Stimulated activated CD4-positive, alpha-beta T cell treated with anti-CD3 and anti-CD28 coated beads, Interleukin-15, amount 100 ng/mL, for 1 hour (primary cell): ENCODE measurements at places on chromosomes 1 and 21.

- no peak for DNase-seq
Observed at GRCh38 chr1:29218223-29218622, 12.5 kb downstream of the MECR start.

DNA sequence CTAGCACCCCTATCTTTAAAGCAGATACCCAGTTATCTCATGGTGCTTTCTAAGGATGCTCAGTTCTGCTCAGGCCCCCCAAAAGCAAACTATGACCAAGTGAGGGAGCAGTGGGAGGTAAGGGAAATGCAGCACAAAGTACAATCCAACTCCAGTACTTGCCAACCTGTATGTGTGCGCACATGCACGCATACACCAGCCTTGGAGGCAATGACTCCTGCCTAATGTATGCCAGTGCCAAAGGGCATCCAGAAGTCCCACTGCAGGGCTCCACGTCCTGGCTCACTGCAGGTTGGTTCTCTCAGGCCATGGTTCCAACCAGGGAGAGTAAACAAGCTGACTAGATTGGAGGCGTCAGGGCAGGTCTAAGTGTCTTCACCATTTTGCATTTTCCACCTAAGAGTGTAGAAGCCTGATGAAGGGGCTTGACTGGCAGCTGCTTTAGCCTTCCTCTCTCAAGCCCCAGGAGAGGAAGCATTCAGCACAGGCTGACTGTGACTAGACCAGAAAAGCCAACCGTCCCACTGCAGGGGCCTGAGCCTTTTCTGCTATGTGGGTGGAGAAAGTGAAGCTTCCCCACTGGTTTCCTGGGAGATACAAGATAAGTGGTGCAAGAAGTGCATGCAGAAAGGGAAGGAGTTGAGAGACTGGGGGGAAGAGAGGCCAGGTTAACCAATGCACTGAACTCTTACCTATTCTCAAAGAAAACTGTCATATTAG is 7.7 kb downstream of the AMIGO1 start:
- DNase-seq: no peak

DNA sequence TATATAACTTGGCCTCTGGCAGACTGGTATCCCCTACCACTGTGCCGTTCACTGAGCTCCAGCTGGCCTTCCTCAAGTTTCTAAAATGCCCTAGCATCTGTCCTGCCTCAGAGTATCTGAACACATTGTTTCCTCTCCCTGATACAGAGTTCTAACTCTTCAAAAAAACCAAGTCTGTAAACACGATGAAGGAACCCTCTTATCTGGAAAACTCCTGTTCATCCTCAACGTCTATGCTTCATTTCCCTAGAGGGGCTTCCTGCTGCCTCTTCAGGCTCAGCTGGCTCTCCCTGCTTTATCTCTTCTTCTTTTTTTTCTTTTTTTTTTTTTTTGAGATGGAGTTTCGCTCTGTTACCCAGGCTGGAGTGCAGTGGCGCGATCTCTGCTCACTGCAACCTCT is 5.6 kb downstream of the BSDC1 start:
- DNase-seq: no peak

GRCh38 chr1:39086386-39086785 is 60.2 kb downstream of the NDUFS5 start:
- no peak for DNase-seq

DNA sequence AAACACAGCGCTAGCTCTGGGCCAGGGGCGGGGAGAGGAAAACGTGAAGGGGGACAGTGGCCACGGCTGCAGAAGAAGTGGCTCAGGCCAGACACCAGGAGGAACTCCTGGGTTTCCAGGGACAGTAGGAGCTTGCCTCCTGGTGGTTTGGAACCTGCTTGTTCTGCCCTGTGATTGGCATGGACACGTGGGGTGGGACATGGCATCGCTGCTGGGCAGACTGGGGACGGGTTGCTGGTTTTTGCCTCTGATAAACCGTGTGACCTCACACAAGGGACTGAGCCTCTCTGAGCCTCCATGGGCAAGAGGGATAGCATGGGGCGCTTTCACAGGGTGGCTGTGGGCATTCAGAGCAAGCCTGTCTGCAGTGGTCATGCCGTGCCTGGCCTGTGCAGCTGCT is 7.5 kb upstream of the PLCH2 start:
- no peak for DNase-seq

DNA sequence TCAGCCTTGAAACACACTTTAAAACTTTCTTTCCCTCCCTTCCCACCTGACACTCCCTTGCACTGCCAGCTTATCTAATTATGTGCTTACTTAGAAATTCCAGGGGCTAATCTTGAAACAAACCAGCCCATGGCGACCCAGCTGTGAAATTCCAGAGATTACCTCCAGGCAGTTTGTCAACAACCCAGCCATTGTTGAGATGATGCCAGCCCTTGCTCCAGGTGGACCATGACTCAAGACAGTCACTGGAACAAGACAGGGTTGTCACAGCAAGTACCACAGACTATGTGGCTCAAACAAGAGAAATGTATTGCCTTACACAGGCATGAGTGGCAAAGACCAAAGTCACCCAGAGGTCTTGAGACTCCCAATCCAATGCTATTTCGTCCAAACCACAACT is 7.9 kb downstream of the FYB2 start:
- DNase-seq: no peak

DNA sequence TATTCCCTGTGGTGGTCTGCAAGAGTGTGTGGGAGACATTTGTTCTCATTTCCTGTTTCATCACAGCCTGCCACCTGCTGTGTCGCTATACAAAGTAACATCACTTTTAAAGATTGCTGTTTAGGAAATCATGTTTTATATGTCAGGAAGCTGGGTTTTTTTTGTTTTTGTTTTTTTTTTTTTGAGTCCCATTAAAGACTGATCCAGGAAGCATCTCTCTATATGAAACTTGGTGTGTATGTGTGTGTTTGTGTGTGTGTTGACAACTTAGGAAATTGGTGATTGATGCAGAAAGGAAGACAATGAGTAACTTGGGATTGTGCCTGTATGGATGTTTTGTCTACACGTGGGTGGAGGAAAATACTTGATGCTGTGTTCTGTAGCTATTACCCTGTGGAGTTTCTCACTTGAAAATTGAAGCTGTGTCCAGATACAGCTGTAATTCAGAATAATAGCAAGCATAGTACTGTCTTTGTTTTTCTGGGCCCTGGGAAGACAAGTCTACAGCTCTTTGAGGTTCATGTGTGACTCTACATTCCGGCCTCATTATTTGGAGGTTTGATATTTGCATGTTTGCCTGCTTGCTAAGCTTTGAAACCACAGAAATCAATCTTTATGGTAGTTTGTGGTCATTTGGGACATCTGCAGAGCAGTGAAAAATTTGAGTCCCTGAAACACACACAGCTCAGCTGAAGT is 47.9 kb downstream of the LAMC1 start:
- DNase-seq: no peak

- DNase-seq: peak; percentile 67
Observed at GRCh38 chr1:9181176-9181906, 52.4 kb upstream of the GPR157 start.

DNA sequence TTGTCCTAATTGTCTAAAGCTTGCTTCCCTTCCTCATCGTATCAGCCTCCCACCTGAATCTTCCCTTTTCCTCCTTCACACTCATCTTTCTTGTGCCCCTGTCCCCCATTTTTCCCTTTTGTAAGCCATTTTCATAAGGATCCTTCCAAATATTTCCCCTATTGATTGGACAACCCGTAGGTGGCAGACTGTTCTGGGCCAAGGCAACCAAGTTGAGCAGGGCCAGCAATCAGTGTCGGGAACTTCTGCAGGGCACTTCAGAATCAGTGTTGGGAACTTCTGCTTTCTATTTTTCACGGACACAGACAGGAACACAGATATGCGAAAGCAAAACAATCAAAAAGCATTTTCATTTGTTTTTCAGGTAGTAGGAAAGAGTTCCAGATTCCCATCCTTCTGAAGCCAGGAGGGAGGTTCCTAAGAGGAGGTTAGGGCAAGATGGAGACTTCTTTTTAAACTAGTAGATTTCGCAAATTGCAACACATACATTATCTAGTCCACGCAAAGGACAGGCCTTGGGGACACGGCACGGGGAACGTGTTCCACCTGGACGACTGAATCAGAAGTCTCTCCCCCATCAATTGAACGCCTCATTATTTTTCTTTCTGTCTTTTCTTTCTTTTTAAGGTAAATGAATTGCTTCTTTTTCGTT is 691 bp upstream of the MPZL1 start:
- no peak for DNase-seq

DNA sequence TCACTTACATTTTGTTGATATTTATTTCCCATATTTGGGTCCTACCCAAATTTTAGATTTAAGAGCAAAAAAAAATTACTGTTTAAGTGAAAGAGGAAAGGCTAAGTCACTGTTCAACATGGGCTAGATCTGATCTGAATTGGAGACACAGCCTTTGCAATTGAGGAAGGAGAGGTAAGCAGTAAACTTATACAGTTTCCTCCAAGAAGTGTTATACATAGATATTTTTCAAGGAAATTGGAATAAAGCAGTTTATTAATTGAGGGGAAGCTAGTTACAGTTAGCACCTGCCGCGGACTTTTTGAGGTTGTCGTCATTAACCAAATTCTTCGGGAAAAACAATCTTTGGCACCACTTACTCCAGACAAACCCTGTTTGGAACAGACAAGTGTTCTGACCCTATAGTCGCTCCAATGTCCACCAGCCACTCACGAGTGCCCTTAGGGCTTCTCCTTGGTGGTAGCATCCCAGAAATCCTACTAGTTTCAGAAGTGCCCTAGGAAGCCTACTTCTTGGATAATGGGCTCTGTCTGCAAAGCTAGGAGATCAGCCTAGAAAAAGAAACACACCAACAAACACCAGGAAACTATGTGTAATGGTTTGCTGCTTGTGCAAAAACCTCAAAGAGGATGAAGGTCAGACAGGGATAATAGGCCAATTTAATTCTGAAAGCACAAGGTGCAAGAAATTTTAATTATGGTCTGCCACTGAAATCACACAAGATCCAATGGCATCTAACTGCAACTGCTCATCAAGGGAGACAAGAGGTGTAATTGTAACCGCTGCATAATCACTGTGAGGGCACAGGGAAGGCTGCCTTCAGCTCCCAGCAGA is 2.5 kb downstream of the WLS start:
- DNase-seq: no peak

- no peak for DNase-seq
Observed at GRCh38 chr1:150548632-150549495, at the start of gene ADAMTSL4. TSS of gene ADAMTSL4 (plus strand) at chr1:150549408. CDS start at chr1:150552289, 2,881 bp downstream.

DNA sequence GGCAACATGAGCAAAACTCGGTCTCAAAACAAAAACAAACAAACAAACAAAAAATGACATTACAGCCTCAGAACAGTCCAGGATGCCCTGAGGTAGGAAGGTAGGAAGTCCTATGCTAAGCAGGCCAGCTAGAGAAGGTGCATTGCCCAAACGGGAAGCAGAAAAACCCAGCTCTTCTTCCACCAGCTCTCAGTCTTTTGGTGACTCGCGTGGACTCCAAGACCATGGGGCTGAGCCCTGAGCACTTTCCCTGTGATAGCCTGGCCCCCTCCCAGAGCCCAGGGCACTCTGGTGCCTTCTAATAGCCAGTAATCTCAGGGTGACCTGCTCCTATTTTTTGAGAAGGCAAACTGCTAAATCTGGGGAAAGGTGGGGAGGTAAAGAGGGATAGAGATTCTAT is 16.1 kb downstream of the PHLDA3 start:
- DNase-seq: no peak

DNA sequence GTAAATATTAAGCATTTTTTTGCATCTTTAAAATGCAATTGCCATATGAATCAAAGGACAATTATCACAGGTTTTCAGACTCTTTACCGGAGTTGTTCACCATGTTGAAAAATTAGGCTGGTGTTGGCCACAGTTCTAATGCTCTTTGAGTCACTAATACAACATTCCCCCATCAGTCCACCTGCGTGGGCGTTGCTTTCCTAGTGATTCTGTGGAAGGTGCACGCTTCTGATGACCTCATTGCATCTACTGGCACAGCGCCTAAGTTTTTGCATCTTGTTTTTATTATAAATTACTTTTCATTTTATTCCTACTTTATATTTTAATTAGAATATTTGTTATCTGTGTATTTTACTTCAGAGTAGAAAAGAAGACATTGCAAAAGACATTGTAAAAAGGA is 4.7 kb upstream of the F5 start:
- no peak for DNase-seq

DNA sequence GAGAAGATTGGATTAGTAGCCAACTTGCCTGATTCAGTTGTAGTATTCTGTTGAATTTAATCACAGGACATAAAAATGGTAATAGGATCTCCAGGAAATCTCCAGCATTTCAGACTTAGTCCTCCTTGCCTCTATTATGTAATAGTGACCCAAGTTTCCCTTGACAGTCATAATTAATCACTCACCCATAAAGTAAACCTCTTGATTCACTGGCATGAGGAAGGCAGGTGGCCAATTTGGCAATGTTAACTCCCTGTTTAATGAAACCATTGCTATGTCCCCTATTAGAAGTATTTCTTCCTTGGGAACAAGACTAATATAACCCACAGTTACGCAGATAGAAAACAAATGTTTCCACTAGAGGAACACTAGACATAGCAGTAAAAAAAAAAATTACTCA is 604.8 kb upstream of the CXADR start:
- DNase-seq: no peak

DNA sequence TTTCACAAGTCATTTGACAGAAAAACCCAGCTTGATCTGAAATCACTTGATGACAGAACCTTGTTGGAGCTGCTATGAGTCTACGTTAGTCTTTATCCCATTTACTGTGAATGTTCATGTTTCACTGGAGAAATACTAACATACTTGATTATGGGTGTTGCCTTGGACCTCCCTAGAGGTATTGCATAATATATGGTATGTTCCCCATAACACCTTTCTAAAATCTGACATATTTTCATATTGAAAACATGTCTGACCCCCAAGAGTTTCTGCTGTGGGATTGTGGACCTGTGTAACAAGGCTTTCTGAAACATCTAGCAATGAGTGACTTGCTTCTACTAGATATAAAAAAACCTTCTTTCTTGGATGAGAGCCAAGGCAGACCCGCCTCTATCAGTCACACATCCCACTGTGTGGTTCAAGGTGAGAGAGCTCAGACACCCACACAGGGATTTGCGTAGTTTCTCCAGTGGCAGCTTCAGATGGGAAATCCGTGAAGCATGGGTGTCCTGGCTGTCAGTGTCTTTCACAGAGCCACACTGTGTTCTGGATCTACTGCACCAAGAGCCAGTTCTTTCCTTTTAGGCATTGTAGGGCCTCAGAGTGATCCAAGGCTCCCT is 4.6 kb downstream of the NENF start:
- DNase-seq: no peak

GRCh38 chr1:50974618-50974935 is 4.5 kb downstream of the CDKN2C start:
- no peak for DNase-seq

DNA sequence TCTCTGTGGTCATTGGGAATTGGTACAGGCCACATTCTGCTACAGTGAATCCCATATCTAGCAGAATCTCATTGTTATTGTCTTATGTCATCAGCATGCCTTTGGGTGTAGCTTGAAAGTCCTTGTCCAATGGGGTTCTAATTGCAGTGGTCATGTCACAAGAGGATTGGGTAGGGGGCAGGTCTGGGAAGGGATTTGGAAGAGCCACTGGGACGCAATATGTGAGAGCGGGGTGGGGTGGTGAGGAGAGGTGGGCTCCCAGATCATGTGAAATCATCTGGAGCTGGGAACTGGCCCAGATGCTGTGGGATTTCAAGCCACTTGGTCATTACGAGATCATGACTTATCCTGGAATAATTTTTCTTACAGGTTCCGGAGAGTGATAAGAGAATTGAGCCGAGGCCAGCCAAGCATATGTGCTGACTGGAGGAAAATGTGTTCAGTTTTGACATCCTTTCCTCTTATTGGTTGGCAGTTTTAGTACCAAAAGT is 16.3 kb downstream of the CNIH3 start:
- no peak for DNase-seq
